Thymus (tissue), 14 donors: ENCODE measurements at places on chromosomes 1 and 21. TPM values are rescaled to one million over a fixed set of nuclear protein-coding genes. Genes with fewer than 3 reads are reported as not detected.
A peak's percentile ranks its signal among the peaks of the same experiment; 100 is the strongest.

The HEYL gene
- total RNA-seq, result 0.42 TPM

The RHEX gene
- 3.6 TPM for total RNA-seq

- H3K4me3 ChIP-seq, result no peak overlapping the region
- no peaks in the 10 kb centered on the region for H3K36me3 ChIP-seq
- H3K27me3 ChIP-seq, result no peaks in the 10 kb centered on the region
- peaks cover 10% of the 10 kb centered on the region for H3K4me1 ChIP-seq
- DNase-seq, result peak; percentile 85
- H3K27ac ChIP-seq, result no peak overlapping the region
Measured at GRCh38 chr1:66764994-66765578, 12.8 kb downstream of the DYNLT5 start.

- no peaks in the 10 kb centered on the region for H3K36me3 ChIP-seq
- no peak for DNase-seq
- H3K4me3 ChIP-seq, result no peak overlapping the region
- H3K4me1 ChIP-seq, result no peaks in the 10 kb centered on the region
- no peak overlapping the region for H3K27ac ChIP-seq
Measured at GRCh38 chr1:110475362-110476027, 24.5 kb downstream of the PROK1 start.
